ENCODE measurements at places on chromosomes 11 and 22.
A peak's percentile ranks its signal among the peaks of the same experiment; 100 is the strongest.

- no peak for DNase-seq
These were observed 50.4 kb upstream of the ARHGAP20 start for GRCh38 chr11:110762590-110762989.

DNA sequence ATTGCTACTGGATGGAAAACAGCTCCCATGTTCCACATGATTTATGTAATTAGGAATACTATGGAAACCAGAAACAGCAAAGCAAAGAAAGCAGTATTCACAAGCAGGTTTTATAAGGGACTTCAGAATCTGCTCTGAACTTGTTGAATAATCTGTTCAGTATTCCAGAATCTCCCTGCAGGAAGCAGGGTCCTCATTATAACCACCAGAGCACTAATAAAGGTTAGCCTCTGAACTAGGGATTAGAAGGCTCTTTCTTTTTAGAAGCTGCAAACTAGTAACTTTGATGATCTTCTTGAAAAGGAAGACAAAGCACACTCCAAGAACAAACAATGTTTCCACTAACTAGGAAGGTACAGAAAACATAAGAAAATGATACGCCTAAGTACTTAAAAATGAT, 125.8 kb downstream of the DCDC1 start:
- DNase-seq: no peak

DNA sequence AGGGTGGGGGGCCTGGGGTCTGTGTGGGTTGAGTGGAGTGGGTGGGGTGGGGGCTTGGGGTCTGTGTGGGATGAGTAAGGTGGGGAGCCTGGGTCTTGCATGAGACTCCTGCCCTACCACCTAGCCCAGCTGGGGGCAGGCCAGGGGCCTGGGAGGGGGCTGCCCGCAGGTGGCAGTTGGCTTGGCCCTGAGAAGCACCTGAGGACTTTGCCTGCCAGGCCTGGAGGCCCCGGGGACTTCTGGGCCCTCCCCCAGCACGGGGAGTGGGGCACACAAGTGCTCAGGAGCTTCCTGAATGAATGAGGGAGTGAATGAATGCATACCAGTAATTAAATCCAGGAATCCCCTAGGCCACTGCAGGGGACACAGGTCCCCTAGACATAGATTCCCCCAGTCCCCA, 6.6 kb downstream of the PHLDA2 start:
- no peak for DNase-seq

GRCh38 chr22:31098632-31099110, 8.7 kb downstream of the SELENOM start:
- DNase-seq: no peak

- no peak for DNase-seq
These were observed 20.9 kb downstream of the INCENP start for GRCh38 chr11:62144641-62145255.

- DNase-seq: no peak
These were observed 85.9 kb downstream of the GAB2 start for GRCh38 chr11:78331711-78332110.

- no peak for DNase-seq
These were observed 353.2 kb downstream of the ETS1 start for GRCh38 chr11:128234143-128234542.

GRCh38 chr11:31779374-31779791, 31.7 kb downstream of the PAX6 start:
- no peak for DNase-seq

DNA sequence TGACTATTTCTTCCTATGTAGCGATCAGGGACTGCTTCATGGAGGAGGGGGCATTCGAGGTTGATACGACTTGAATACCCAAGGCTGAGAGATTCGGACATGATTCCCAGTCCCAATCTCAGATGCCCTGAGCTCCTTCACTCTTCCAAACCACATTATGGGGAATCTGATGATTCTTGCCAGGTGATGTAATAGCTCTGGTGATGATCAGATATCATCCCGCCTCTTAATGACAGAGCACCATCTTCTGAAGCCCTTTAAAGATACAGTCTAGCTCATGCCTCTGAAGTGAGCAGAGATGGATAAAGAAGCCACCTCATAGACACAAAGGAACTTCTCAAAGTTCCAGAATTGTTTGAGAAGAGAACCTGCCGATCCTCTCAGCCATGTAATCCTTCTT, 8.9 kb upstream of the CLMP start:
- no peak for DNase-seq

DNA sequence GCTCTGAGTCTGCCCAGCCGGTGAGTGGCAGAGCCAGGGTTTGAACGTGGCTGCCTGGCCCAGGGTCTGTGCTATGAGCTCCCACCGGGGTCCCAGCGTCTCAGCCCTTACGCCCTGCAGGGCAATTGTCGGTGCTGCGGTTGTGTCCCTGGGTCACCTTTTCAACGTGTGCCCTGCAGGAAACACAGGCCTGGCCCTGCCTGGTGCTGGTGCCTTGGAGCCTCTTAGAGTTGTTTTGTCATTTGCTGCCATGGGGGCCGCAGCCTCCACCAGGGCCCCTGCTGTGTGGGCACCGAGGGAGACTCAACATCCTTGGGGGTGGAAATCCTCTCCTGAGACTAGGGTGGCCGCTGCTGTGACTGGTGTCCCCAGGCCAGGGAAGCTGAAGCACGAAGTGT, 50.6 kb upstream of the SLC22A12 start:
- no peak for DNase-seq

DNA sequence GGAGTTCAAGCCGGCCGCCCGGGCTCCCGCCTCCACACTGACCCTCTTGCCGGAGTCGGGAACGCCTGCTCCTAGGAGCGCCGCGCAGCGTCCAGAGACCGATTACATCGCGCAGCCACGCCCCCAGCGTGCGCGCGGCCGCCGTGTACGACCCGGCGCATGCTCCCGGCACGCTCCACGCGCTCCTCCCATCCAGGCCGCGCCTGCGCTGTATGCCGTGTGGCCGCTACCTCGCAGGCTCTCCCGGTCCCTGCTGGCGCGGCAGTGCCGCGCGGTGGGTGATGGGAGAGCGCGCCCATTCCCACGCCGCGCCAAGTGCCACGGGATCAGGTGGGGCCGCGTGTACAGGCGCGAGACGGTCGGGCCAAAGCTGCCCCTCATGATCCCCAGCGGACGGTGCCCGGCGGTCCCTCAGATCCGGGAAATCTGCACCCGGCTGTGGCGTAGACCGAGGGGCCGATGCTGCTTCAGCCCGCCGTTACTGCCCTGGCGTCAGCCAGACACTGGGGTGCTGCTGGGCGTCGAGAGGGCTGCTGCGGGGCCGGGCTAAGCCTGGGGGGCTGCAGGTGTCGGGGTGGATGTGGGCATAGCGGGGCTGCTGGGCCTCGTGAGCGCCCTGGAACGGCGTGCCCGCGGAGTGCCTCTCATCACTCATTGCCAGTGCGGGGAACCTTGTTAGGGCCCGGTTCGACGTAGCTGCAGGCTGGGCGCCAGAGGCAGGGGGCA, at the start of the genes GNB1L and RTL10:
GNB1L (minus strand) TSS at position 97 of the 726 bp plus-strand sequence. CDS start 33,519 bp downstream, outside the sequence.
RTL10 (minus strand) TSS at position 97 of the 726 bp plus-strand sequence. CDS start 2,613 bp downstream, outside the sequence.
- peak; percentile 88 for DNase-seq

GRCh38 chr22:44012162-44012561, 11.9 kb upstream of the PARVB start:
- DNase-seq: no peak

DNA sequence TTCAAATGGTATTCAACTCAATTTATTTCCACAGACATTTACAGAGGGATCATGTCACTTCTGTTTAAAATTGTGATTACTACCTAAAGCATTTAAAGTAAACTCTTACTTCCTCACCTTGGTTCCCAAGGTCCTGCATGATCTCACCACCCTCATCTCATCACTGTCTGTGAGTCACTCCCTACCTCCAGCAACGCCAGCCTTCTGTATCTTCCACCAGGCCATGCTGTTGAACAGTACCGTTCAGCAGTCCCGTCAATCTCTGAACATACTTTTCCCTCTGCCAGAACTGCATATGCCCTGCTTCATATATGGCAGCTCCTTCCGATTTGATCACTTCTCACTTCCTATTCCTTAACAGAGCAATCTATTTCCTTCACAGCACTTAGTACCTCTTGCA, 2.0 kb downstream of the FBXO3 start:
- no peak for DNase-seq

DNA sequence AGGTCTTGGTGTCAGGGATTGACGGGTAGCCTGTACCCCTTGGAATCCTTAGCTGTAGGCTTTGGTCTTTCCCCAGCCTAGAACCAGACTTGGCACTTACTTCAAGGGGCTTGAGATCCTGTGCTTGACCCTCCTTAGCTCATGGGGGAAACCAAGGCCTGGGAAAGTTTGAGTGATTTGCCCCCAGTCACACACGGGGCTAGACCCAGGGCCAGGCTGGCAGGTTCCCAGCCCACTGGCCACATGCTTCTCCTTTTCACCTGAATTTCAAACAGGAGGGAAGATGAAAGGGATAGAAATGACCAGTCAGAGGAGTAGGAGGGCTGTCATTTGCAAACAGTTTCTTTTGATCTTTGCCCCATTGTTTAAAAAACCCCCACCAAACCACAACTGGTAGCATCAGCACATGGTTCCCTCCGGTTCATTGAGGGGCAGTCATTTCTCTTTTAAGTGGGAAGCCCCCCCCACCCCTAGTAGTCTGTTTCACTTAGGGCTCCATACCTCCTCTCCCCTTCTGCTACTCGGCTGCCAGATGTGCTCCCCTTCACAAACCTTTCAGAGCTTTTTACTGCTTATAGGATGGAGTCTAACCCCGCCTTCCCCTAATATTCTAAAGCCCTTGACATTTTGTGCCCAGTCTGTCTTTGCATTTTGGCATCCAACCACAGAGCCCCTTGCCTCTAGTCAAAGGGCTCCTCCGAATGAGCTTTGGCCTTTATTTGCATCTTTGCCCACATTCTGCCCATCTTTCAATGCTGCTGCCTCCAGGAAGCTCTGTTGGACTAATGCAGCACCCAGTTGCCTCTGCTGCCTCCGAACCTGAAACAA, 37.6 kb downstream of the ZNRF3 start:
- no peak for DNase-seq

- DNase-seq: peak; percentile 84
These were observed 26.4 kb downstream of the YWHAH start for GRCh38 chr22:31970490-31971444.

DNA sequence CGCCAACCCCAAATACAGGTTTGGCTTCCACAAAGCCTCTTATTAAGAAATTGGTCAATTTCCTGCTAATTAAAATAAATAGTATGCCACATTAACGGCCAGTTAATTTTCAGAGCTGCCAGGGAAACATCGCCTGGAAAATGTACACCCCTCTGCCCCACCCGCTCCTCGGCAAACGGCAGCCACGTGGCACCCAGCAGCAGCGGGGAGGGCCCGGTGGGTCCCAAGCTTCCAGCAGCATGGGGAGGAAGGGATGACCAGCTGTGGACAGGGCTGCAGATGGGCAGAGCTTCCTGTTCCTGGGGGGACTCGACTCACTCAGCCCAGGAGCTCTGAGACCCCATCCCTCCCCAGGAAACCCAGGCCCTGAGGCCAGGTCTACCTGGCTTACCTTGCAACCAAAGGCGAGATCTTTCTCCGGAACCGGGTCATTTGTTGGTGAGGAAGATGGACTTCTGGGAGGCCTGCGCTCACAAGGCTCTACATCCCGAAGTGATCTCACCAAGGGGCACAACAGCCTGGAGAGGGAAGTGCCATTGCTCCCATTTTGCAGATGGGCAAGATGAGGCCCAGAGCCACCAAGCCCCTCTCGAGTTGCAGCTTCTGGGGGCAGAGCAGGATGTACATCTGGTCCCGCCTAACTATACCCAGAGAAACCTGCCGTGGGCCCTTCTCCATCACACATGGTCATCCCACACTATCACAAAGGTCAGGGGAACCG, 68.3 kb downstream of the IGLL1 start:
- no peak for DNase-seq

DNA sequence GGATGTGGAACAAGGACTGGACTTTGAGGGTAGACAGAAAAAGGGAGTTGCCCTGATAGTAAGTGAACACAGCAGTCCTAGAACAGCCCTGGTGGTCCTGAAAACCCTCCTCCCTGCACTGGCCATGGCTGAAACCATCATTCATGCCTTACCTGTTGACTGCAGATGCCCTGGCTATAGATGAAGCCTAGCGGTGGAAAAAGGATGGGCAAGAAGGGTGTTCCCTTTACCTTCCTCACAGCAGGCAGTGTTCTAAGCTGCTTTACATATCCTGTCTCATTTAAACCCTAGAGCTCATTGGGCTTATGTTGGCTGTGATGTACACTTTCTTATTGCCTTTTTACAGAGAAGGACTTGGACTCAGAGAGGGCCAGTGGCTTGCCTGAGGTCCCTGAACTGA, 133.6 kb downstream of the C11orf91 start:
- no peak for DNase-seq

- DNase-seq: no peak
These were observed 6.6 kb upstream of the SNX32 start for GRCh38 chr11:65826984-65827735.

GRCh38 chr11:73420136-73420535, 43.9 kb downstream of the RELT start:
- no peak for DNase-seq

- DNase-seq: no peak
These were observed 36.6 kb upstream of the PARVG start for GRCh38 chr22:44144046-44144569.

DNA sequence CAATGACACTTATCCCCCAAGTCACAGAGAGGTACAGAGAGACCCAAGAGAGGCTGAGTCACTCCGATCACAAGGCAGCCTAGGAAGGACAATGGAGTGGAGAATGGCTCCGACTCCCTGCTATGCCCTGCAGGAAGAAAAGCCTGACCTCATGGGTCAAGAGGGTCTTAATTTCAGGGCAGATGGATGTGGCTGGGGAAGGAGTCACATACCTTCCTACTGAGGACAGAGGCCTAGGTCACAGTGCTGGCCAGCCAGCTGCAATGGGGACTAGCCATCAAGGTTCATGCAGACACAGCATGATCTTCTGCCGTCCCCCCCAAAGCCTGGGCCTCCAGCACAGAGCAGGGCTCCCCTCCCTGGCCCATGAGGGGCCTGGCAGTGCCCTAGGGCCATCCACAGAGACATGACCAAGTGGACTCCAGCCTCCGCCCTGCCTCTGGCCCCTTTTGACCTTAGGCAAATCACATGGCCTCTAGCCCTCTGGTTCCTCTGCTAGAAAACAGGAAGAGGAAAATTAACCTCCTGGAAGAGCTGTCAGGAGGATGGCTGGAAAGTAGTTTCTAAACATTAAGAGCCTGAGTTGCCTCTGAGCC, 1.8 kb downstream of the ARRB1 start:
- no peak for DNase-seq

GRCh38 chr11:17459236-17459896, 17.3 kb downstream of the ABCC8 start:
- DNase-seq: no peak

DNA sequence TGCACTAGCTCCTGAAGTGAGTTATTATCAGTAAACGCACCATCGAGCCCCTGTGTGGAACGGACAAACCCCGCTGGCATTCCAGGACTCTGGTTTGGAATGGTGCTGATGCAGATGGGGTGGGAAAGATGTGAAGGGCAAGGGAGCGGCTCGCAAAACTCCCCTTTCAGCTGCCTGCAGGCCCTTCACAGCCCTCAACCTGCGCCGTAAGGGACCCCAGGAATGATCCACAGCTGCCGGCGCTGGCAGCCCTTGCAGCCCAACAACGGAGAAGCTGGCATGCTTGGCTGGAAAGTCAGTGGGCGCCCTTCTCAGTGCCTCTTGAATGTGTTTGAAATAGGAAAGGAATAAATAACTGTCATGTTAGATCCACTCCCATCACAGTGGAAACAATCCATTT, 1445.5 kb downstream of the BRD1 start:
- no peak for DNase-seq
